ENCODE measurements at places on chromosomes 6 and 20.
A peak's percentile ranks its signal among the peaks of the same experiment; 100 is the strongest.

DNA sequence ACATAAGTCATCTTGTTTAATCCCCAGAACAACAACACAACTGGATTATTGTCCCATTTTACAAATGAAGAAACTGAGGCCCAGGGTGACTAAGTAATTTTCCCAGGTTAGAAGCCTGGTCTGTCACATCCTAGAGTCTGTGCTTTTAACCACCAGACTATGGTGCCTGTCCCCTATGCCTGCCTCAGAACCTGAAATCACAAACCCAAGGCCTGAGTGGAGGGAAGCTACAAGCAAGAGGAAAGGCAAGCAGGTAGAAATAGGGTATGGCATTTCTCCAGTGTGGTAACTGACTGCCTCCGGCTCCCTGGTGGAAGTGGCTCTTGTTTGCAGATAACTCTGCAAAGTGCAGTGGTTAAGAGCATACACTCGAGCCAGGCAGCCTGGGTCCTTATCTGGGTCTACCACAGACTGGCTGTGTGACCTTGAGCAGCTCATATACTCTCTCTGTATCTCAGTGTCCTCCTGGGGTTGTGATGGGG lies 2.5 kb downstream of the TMEM63B start:
- no peak for DNase-seq

GRCh38 chr20:51153867-51154707 lies 131.2 kb upstream of the KCNG1 start:
- DNase-seq = no peak

DNA sequence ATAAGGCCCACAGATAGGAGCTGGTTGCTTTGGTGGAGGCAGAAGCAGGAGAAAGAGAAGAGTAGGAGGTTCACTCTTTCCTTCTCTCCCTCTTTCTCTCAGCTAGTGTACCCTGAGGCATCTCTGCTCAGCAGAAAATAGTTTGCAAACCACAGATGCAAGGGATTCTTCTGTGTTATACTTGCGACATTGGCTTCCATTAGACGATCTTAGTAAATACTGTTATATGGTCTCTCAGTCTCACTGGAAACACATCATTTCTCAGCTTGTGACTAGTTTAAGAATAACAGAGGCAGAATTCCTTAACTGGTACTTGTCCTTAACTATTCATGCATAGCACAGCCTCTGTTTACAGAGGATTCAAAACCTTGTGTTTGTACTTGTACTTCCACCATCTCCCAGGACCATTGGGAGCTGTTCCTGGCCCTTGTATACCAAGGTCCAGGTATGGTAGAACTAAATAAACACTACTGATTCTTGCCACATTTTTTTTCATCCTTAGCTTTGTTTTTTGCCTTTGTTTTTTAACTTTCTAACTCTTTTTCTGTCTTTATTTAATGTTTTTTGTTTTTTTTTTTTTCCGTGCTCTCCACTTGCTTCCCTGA lies 218.2 kb downstream of the OTOR start:
- no peak for DNase-seq

GRCh38 chr20:53789989-53790675 lies 196.5 kb upstream of the ZNF217 start:
- no peak for DNase-seq

- DNase-seq = no peak
Measured at GRCh38 chr20:2845607-2846006, 5.1 kb downstream of the VPS16 start.

GRCh38 chr20:33298391-33298790 lies 15.4 kb downstream of the BPIFB1 start:
- no peak for DNase-seq

DNA sequence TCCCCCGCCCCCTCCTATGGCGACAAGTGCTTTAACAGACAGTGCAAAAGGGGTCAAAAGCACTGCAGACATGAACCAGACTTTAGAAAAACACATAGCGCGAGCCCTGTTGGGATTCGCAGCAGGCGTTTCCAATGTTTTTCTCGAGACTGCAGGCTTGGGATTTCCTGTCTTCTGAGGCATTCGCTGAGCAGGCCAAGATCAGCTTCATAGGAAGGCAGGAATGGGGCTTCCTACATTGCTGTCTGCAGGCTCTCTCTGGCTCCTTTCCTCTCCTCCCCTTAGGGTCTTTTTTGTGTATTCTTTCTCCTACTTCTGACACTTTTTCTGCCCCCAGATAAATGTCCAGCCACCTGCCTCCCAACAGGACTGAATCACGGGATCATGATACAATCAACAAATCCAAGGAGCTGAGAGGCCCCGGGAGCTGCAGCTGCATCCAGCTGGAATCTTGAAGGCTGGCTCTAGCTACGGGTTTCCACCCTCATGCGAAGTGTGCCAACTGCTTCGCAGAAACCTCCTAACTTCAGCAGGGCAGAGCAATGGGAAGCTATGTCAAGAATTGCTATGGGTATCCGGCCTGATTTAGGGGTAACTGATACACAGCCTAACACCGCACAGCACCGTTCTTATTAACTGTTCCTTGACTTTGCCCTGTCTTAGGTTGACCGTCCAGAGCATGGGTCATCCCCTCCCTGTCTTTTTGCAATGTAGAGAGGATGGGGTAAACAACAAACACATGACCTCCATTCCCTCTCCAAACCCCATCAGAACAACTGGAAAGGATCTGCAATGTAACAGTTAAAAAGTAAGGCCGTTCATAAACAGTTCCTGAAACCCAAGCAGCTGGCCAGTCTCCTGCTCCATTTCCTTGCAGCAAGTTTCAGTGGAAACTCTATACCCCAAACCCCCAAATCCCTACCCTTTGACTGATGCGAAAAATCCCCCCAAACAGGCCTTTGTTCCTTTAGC lies 31.5 kb downstream of the SNX5 start:
- no peak for DNase-seq

GRCh38 chr20:4272225-4272624 lies 256.9 kb upstream of the RNF24 start:
- DNase-seq = no peak

- no peak for DNase-seq
Measured at GRCh38 chr6:149194820-149195558, 122.5 kb upstream of the TAB2 start.

- DNase-seq = no peak
Measured at GRCh38 chr6:94389218-94389617, 969.9 kb upstream of the EPHA7 start.

GRCh38 chr6:142395768-142396231 lies 94.0 kb downstream of the ADGRG6 start:
- no peak for DNase-seq

GRCh38 chr6:51562198-51562597 lies 525.2 kb downstream of the PKHD1 start:
- no peak for DNase-seq

DNA sequence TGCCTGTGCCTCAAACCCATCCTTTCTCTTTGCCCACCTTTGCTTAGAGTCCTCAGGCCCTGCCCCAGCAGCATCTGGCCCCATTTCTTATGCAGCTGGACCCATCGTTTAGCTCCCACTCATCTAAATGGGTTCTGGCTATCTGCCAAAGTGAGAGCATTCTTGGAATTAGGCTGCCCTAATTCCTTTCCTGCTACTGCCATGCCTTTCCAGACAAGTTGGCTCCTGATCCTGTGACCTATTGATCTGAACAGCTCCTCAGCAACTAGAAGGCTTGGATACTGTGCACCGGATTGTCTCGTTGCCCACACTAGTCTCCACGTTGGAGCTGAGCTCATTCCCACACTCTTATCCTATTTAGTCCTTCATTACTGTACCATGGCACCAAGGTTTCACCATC lies 22.9 kb downstream of the DZANK1 start:
- no peak for DNase-seq

DNA sequence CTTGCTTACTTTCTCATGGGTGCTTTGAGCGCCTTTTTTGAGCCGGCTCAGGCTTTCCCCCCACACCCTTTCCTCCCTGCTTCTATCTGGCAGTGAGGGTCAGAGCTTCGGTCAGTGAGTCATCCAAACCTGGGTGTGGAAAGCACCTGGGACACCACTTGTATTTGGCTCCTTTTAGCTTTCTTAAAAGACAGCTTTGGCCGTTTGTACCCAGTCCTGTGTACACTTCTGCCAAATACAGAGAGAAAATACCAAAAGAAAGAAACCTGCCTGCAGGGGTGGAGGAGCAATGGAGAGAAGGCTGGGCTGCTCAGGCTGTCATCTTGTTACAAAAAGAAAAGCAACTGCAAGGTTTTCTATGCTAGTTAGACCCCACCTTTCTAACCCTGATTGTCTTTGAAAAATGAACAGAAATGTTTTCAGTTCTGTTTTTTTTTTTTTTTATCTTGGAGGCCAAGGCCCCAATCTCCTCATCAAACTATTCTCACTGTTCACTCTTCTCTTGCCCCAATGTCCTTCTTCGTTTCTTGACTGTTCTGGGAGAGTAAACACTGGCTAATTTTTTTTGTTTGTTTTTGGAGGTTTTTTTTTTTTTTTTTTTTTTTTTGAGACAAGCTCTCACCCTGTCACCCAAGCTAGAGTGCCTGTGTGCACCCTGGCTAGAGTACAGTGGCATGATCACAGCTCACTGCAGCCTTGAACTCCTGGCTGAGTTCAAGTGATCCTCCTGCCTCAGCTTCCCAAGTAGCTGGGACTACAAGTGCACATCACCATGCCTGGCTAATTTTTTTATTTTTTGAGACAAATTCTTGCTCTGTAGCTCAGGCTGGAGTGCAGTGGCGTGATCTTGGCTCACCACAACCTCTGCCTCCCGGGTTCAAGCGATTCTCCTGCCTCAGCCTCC lies 76.4 kb downstream of the SSR1 start:
- DNase-seq = no peak

DNA sequence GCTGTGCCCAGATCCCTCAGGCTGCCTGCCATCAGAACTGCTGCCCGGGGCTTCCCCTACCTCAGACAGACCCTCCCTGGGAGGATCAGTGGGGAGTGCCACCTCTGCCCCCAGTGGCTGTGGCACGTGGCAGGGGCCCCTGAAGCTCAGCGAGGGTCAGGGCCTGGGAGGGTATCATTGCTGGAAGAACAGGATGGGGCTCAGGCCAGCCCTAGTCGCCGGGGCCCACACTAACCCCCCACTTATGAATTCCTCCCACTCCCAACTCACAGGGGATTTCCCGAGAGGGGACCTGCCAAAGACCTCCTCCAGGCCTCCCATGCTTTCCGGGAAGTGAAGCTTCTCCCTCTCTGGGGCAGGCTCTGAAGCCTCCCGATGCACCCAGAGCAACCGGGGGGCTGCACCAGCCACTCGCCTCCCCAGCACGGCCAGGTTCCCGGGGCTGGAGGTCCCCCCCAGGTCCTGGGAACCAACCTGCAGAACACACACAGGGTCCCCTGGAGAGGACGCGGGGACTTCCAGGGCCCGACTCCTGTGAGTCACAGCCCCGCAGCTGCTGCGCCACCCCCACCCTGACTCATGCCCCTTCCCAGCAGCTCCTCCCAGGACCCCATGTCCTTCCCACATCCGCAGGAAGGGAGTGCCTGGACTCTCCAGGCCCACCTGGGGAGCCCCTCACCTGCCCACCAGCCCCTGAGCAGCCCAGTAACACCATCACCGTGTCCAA lies 2.5 kb downstream of the TNFRSF6B start:
- DNase-seq = peak; percentile 65

DNA sequence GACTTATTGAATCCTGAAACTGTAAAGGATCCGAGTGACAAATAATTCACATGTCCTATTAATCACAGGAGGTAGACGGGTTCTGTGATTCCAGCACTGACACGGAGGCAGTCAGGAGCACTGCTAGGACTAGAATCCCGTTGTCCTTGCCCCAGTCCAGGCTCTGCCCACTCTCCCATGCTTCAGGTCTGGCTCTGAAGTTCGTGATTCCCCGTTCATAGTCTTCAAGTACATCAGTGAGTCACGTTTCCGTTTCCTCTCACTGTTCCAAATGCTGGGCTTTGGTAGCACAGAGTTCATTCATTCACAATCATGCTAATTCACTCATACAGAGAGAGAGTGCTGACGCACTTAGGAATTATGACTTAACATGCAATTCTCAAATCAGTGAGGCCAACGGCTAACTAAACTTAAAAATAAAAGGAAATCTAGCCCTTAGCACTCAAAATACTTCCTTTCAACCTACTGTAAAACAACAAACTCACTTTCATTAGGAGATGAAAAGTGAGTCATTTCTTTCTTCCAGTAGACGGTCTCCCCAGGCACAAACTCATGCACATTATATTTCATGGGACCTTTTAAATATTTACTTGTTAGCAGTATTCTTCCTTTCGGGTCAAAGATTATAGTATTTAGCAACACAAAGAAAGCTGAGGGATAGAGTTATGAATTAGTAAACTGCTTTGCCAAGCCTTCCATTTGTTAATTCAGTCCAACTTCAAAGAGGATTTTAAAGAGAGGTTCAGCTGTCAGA lies 94.0 kb upstream of the NHSL1 start:
- DNase-seq = peak; percentile 32

GRCh38 chr20:31785089-31785488 lies 34.1 kb upstream of the MYLK2 start:
- DNase-seq = no peak

- no peak for DNase-seq
Measured at GRCh38 chr20:43584448-43585136, 6.1 kb upstream of the IFT52 start.

- no peak for DNase-seq
Measured at GRCh38 chr6:113924312-113924723, 46.6 kb downstream of the HDAC2 start.

- no peak for DNase-seq
Measured at GRCh38 chr6:73679009-73679408, 17.0 kb upstream of the CD109 start.

DNA sequence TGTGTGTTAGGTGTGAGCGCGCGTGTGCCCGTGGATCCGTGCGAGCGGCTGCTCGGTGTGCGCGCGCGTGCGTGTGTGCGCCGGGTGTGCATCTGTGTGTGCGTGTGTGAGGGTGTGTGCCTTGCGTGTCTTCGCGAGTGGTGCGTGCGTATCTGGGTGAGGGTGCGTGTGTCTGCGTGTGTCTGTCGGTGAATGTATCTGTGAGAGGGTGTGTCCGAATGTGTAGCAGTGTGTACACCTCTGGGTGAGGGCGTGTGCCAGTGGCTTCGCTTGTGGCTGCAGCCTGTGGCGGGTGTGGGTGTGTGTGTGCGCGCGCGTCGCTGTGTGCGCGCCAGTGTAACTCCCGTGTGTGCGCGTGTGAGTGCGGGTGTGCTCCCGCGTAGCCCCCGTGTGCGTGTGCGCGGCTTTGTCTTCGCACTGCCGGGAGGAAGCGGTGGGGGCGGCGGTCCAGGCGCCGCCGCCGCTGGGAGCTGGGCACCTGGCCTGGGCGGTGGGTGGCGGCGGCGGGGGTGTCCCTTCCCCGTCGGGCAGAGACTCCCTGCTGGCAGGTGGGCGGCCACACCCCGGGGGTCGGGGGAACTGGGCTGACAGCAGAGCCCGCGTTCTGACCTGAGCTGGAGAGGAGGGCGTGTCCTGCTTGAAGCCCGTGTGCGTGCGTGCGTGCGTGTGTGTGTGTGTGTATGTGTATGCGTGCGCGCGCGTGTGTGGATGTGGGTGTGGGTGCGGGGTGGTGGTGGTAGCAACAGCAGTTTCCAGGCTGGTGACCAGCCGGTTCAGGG lies 61.3 kb upstream of the EPB41L1 start:
- peak; percentile 38 for DNase-seq

GRCh38 chr20:15162079-15162647 lies 824.8 kb upstream of the FLRT3 start:
- no peak for DNase-seq

GRCh38 chr6:86017236-86017635 lies 374.6 kb upstream of the SYNCRIP start:
- DNase-seq = no peak

- DNase-seq = no peak
Measured at GRCh38 chr6:79466207-79466834, 70.9 kb downstream of the LCA5 start.

- no peak for DNase-seq
Measured at GRCh38 chr6:125682939-125683338, 66.5 kb upstream of the HEY2 start.

GRCh38 chr6:21893793-21894192 lies 300.2 kb downstream of the SOX4 start:
- no peak for DNase-seq
